ENCODE measurements at places on chromosomes 7 and 10.

DNA sequence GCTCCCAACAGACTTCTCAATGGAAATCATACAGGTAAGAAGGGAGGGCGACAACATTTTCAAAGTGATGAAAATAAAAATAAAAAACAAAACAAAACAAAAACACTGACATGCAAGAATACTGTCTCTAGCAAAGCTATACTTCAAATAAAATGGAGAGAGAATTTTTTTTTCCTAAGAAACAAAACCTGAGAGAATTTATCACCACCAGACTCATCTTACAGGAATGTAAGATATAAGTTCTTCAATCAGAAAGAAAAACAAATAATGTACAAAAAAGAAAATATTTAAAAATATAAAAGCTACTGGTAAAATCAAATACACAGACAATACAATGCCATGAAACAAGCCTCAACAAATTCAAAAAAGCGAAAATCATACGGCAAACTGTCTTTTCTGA, 113.2 kb downstream of the NRBF2 start:
- no peak for DNase-seq

DNA sequence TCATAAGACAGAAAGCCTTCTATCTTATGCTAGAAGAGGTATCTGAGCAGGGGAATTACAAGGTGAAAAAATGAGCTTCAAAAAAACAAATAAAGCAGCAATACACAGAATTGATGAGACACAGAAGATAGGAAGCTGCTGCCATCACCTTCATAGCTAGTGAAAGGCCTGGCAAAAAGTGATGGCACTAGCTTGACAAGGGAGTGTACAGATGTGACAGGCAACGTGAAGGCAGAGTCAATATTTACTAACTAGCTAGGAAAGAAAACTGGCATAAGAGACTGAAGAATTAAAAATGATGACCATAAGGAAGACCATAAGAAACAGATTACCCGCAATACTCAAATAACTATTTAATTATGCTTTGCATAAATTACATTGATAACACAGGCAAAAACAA, 9.4 kb downstream of the GPR22 start:
- no peak for DNase-seq

GRCh38 chr10:100146875-100147650, 38.8 kb downstream of the ERLIN1 start:
- no peak for DNase-seq

DNA sequence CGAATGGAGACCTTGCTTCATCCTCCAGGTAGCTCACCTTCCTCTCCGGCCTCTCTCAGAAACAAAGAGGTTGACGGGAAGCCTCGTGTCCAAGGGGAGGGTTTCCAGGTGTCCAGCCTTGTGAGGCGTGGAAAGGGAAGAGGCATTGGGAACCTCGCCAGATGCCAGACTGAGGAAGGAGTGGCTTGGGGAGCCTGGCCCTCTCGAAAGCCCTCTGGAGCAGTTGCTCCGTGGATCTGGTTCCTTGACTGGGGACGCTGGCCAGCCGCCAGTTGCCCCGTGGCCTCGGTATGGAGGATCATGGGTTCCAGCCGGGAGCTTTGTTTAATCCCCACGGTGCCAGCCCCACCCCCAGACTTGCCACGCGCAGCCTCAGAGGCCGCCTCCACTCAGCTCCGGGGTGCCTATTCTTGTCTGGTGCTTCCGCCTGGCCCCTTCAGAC, 30.3 kb upstream of the SUN1 start:
- DNase-seq = no peak

DNA sequence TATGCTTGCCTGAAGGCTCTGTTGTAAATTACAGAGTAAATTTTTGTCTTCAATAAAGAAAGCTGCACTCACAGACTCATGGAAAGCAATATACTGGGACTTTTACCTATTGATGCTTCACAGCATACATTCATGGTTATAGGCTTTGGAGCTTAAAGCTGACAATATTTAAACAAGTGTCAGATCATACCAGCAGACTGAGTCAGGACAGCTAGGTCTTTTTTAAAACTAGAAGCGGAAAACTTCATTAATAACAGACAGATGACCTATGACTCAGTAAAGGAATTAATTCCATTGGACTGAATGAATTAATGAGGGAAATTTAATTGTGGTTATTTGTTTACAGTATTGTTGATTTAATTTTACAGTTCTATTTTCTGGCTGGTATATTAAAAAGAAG, 165.8 kb upstream of the DGKB start:
- DNase-seq = no peak

GRCh38 chr7:47654672-47655298, 72.9 kb upstream of the TNS3 start:
- no peak for DNase-seq

DNA sequence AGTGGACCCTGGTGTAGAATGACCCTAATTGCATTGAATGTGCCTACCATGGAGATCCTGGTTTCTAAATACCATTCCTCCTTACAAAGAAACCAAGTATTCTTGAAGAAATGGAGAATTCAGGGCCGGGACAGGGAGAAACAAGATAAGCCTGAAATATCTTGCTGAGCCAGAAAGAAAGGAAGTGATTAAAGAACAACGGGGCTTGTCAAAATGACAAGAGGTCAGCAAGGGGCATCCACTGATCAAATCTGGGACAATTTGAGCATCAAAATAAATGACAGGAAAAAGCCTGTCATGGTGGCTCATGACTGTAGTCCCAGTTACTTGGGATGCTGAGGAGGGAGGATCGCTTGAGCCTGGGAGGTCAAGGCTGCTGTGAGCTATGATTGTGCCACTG, 8.1 kb downstream of the ABHD11 start:
- DNase-seq = no peak

DNA sequence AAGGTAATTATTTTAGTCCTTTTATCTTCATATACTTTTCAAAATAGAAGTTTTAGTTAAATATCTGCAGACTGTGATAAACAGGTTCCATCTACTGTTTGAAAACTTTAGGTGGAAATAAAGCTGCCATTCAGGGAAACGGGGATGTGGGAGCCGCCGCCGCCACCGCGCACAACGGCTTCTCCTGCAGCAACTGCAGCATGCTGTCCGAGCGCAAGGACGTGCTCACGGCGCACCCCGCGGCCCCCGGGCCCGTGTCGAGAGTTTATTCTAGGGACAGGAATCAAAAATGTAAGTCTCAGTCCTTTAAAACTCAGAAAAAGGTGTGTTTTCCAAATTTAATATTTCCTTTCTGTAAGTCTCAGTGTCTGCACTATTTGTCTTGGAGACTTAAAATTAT, 11.0 kb downstream of the SUN1 start:
- DNase-seq = no peak

DNA sequence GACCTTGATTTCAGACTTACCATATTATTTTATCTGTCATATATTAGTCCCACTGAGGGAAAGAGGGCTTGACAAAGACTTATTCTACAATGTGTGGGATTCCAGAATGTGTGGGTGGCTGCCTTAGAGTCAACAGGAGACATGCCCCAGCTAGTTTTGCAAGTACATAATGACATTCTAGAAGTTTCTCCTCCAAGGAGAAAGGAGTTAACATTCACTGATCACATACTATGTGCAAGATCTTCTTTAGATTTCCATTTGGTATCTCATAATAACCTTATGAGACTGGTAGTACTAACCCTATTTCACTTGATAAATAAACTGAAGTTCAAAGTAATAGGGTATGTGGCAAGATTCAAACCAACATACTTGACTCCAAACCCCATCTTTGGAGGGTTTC, 25.2 kb downstream of the IRF5 start:
- DNase-seq = no peak

All from SIG-M5 (cell line).